ENCODE measurements at places on chromosomes 13 and 19.

- no peak for DNase-seq
These were observed 75.0 kb upstream of the VSTM2B start for GRCh38 chr19:29450812-29451211.

DNA sequence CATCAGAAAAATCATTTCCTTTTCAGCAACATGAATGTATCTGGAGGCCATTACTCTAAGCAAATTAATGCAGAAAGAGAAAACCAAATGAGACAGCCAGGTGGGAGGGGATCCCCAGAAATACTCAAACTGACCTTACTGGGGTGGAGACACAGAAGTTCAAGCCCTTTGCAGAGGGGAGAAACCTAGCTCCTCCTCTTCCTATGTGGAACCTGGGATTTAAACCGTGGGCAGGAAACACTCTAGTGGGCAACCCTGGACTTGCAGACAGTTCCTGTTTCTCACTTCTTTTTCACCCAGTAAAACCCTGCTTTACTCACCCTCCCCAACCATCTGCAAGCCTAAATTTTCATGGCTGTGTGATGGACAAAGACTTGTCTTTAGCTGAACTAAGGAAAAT lies 61.3 kb downstream of the SLITRK6 start:
- no peak for DNase-seq

- DNase-seq = no peak
These were observed 138.0 kb downstream of the MIPEP start for GRCh38 chr13:23751195-23751594.

DNA sequence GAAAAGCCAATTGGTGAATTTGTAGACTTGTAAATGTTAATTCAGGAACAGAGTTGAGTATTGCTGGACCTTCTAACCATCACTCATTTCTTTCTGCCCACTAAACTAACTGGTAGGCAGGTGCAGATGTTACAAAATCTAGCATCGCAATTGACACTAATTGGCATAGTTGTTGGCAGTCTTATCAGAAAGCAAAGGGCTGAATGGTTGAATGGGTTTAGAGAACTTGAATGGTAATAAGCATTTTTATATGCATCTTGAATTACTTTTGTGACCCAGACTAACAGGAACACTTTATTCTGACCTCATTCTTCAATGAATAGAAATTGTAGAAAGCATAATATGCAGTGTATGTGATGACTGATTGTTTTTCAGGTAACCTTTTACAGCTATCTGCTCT lies 189.1 kb downstream of the GGACT start:
- DNase-seq = no peak

DNA sequence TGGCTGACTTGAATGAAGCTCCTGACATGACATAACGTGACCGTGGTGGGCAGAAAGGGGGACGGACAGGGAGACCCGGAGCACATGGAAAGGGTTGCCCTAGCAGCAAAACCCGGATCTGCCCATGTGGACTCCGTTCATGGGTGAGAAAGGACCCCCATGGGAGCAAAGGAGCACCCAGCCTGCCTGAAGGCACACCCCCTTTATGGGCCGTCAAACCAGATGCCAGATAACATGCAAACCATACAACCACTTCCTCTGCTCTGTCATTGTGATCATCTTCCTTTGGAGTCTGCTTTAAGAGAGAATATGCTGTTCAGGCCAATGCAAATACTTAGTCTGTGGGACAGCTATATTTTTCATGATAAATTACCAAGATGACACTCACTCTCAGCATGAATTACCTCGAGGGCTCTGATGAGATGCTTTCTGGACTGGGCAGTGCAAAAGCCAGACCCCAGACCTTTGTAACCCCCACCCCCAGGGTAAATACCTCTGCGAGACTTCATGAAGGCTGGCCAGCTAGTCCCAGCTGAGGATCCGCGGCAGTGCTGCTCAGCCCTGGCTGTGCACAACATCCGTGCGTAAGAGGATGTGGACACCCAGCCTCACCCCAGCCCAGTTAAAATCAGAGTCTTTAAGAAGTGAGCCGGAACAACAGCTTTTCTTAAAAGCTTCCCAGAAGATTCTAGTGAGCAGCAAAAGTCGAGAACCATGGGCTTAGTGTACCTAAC lies 126.6 kb downstream of the USP12 start:
- no peak for DNase-seq

- DNase-seq = no peak
These were observed 8.1 kb upstream of the PGLYRP1 start for GRCh38 chr19:46030812-46031550.

GRCh38 chr19:8141726-8142512 lies 7.5 kb downstream of the FBN3 start:
- DNase-seq = no peak

DNA sequence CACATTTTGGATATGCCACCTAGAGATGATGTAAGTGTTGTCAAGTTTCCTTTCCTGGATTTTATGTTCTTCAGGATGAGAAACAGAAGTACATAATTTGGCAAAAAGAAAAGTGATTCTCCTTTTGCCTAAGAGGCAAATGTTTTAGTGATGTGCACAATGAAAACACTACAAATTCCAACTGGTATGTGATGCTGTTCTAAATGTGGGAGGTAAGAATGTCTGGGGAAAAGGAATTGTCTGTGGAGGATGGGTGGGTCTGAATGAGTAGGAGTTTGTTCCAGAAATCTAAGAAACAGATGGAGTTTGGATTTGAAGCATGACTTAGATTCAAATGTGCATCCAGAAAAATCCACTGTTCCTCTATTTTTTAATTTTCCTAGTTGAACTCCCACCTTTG lies 473.6 kb upstream of the SPRY2 start:
- no peak for DNase-seq

- no peak for DNase-seq
These were observed 2.2 kb upstream of the S1PR5 start for GRCh38 chr19:10519421-10519820.

- DNase-seq = no peak
These were observed 1093.7 kb upstream of the MIR17HG start for GRCh38 chr13:90253806-90254205.

DNA sequence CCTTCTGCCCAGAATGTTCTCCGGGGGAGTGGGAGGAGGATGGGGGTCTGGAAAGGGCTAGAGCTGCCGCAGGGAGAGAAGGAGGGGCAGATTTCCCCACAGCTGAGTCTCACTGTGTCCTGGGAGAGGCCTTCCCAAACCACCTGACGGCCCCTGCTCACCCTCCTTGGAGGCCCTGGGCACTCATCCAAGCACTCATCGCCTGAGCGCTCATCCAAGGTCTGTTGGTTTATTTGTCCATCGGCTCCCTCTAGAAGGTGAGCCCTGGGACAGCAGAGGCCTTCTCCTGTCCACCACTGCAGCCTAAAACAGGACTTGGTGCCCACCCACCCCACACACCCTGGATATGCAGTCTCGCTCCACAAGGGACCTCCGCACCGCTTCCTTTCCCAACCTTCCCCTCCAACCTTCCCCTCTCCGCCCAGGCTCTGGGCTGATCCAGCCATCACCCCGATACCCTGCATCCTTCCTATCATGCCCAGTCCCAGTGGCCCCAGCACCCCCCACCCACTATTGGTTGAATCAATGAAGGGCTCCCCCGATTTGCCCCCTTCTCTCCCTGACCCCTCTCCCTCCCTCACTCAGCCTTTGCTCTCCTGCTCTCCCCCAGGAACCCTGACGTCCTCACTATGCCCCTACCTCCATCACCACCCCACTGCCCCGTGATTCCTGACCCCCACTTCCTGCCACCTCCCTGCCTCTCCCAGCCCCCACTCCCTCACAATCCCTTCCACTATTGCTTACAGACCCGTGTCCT lies 1.7 kb downstream of the UBXN6 start:
- DNase-seq = no peak

DNA sequence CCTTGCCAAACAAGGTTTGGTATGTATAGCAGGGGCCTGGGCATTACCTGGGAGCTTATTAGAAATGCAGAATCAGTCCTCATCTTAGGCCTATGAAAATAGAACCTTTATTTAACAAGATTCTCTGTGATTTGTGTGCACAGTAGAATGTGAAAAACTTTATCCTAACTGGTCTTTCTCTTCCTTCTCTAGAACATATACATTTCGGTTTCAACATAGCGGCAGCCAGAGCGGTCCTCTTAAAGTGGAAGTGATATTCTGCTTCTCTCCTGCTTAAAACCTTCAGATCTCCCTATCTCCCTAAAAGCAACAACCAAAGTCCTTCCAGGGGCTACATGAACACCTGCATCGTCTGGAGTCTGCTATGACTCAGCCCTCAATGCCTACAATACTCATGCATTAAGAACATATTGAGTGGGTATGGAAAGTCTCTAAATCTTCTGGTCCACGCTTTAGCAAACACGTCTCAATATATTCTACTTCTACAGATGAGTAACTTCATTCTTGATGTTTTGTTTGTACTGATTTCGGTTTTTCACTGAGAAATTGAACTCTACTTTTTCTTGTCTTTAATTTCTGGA lies 84.5 kb downstream of the SPRY2 start:
- DNase-seq = no peak

GRCh38 chr13:75506018-75506417 lies 24.0 kb upstream of the TBC1D4 start:
- peak; percentile 43 for DNase-seq

- no peak for DNase-seq
These were observed 69.2 kb downstream of the PIBF1 start for GRCh38 chr13:72850959-72851677.

- no peak for DNase-seq
These were observed 135.6 kb downstream of the TM9SF2 start for GRCh38 chr13:99636728-99637353.

DNA sequence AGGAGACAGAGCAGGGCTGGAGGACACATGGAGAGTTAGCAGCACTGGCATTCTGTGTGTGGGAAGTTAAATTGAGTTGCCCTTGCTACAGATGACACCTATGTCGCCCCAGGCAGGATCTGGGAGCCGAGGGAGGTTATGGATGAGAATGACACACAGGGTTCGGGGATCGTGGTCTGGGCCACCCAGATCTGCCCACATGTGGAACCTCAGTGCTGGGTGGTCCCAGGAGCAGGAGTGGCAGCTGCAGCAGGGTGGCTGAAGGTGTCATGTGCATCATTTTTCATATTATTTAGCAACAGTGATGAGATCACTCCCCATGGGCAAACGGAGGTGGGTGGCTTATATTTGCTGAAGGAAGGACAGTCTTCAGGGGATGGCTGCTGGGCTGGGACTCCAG lies 3.2 kb downstream of the IL17D start:
- DNase-seq = no peak

- peak; percentile 66 for DNase-seq
These were observed 89.5 kb upstream of the RFC3 start for GRCh38 chr13:33728271-33729037.

GRCh38 chr13:58085819-58086218 lies 454.3 kb downstream of the PCDH17 start:
- DNase-seq = peak; percentile 62

- no peak for DNase-seq
These were observed 373.4 kb downstream of the SLITRK1 start for GRCh38 chr13:83508771-83509301.

GRCh38 chr13:43387880-43388279 lies 364.5 kb downstream of the DNAJC15 start:
- no peak for DNase-seq

DNA sequence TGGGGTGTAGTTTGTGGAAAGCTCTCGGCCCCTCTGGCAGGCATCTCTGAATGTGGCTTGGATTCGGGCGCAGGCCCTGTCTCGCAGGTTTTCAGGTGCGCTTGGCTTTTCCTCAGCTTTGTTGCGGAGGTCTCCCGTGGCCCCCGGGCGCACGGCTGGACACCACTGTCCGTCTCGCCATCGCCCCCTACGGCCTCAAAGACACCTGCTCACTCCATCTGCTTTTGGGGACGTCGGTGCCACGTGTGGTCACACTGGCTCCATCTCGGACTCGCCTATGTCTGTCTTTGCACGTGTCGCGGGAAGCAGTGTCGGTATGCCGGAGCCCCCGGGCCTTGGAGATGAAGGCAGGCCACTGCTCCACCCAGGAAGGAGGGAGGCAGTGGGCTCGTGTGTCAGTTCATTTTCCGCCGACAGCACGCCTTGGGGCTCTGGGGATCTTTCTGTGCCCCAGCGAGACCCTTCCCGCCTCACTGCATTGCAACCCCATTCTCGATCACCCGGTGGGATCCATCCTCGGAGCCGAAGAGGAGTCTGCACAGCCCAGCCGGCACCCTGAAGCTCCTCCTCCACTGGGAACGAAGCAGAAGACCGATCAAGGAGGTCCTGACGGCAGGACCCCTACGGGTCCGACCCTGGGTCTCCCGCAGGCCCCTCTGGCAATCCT lies 42.1 kb downstream of the ZNF146 start:
- no peak for DNase-seq

DNA sequence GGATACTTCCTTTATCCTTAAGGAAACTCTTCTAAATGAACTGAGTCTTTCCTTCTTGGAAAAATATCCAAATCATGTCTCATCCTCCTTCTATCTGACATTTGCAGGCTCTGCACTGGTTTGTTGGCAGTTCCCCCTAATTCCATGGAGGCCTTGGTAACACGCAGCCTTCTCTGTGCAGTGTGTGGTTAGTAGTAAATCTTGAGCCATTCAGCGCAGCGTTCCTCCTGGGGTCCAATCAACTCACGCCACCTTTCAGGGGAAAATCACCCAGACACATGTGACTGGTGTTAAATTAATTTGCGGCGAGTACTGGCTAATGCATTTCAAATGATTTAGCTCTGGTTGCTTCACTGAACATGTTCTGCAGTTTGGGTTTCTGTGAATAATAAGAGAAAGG lies 21.0 kb upstream of the CBY2 start:
- DNase-seq = no peak

DNA sequence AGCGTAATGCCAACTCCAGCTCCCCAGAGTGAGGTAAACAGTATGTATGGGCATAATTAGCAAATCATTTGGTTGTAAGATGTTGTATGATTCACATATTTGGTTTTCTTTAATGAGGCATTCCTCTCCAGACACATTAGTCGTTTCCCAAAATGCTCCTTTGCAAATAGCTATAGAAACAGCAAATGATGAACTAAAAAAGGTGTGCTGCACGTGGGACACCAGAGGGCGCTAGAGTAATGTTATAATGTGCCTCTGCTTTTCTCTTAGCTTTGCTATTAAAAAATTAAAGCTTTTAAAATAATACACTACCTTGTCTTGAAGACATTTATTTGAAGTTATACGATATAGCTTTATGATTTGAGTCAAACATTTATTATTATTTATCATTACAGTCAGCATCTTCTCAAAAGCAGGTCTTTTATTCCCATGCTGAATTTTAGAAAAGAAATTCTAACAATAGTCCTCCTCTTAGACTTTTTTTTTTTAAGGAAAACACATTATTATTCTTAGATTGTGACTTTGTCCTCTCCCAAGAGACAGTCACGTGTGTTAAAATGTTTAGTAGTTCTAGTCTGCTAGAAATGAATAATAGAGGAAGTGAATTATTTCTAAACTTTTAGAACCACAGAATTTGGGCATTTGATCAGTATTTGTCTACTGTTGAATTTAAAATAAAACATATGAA lies 121.6 kb upstream of the FRY start:
- DNase-seq = peak; percentile 69
